ENCODE measurements at places on chromosomes 4 and X.

- DNase-seq = no peak
These were observed 9.5 kb downstream of the GNRHR start for GRCh38 chr4:67744561-67745283.

DNA sequence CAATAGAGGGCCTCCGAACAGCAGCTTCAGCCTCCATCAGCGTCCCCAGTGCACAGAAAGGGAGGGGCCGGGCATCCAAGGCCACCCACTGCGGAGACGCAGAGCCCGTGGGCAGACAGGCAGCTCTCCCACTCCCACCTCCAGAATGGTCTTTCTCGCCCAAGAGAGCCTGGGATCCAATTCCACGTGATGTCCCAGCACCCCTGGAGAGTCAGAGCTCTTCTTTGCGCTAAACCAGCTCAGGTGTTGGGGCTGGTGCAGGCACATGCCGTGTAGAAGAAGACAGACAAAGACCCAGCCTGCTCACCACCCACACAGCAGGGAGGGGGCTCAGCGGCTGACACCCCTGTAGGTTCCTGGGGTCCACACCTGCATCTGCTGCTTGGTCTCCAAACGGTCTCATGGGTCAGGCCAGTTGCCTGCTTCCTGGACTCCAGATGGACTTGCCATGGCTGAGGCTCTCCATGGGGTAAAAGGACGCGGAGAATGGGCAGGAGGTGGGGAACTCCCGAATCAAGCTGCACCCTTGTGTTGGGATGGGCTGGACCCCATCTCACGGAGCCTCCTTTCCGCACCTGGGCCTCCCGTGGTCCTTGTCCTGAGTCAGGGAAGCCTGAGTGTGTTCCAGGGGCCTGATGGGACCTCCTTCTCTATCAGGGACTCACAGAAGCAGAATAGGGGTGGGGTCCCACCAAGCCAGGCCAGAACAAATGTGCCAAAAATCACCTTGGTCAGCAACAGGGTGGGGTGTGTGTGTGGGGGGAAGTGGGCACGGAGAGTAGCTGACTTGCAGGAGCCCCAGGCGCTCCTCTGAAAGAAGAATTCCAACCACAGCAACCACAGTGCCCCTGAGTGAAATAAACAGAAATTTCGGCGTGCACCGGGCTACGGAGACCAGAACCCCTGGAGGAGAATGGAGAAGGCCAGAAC, 11.6 kb upstream of the ASMTL start:
- no peak for DNase-seq

GRCh38 chrX:103774070-103774642, 2.5 kb upstream of the PLP1 start:
- peak; percentile 71 for DNase-seq

DNA sequence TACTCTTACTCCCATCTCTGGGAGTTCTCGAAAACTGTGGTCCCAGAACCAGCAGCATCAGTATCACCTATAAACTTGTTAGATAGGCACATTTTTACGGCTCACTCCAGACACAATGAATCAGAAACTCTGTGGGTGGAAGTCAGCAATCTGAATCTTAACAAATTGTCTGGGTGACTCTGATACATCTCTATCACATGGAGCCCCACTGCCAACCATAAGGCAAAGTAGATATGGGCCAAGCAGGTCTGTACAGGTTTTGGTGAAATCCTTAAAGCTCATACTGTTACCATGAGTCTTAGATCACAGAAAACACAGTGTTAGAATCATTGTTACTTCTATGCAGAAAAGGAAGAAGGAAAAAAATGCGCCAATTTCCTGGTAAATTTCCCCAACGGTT, 122.5 kb upstream of the HCCS start:
- no peak for DNase-seq

DNA sequence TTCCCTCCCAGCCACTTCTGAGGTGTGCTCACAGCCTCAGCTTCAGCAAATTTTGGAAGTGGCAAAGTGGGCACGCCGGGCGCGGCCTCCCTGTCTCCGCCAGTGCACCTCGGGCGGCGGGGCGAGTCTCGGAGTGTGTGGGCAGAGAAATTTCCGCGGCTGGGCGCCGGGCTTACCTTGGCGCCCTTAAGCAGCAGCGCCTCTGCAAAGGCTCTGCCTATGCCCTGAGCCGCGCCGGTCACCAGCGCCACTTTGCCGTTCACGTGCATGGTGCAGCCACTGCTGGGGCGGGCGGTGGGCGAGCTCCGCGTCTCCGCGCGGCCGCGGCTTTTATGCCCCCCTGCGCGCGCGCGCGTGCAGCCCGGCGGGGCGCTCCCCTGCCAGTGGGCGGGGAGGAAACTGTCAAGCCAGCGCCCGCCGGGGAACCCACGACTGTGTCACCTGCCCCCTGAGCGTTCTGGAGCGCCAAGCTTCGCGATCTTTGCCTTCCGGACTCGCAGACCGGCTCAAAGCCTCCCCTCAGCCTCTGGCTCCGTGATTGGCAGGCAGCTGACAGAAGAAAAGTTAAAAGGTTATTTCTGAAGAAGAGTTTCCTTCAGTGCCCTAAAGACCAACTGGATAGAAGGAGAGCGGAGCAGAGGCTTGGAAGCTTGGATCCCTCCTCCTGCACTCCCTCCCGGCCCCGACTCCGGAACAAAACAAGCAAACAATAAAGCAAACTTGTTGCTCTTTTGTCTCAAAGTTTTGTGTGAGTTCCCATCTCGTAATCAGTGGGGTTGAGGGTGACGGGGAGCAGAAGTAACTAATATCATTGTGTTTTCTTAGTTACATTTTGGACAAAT, at the start of gene HPGD:
HPGD (minus strand) TSS at position 306 of the 842 bp plus-strand sequence; CDS start at position 269, 37 bp downstream.
- peak; percentile 70 for DNase-seq

DNA sequence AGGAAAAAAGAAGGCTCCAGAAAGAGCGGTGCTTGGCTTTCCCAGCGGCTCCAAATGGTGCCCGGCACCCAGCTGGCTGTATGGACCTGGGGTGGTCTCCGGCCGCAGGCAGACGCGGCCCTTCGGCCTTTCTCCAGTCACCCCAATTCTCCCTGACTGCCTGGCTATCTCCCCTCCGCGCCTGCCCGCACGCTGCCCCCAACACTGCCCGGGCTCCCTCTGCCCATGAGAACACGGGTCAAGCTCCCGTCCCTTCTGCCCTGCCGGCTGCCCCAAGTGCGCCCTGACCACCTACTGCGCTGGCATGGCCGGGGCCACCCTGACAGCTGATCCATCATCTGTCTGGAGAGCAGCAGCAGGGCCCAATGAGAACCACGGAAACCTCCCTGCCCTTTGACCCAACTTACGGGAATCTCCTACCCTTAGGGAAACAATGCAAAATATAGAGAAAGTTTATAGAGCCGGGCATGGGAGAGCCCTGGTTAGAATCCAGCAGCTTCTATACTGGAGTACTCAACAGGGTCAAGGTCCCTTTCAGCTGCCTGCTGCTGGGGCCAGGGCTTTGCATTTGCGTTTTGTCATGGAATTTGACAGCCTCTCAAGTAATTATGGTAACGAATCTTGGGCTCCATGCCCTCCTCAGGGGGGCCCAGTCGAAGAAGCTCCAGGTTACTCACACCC, 1.2 kb upstream of the FAM3A start:
- peak; percentile 32 for DNase-seq

- no peak for DNase-seq
These were observed 3.2 kb downstream of the RGS12 start for GRCh38 chr4:3295837-3296624.

GRCh38 chrX:53283099-53283498, 1.7 kb upstream of the IQSEC2 start:
- DNase-seq = no peak

GRCh38 chrX:103061486-103061885, 2.5 kb downstream of the BEX1 start:
- DNase-seq = peak; percentile 71

GRCh38 chr4:170990989-170991589, 822.1 kb upstream of the GALNTL6 start:
- DNase-seq = peak; percentile 73

- no peak for DNase-seq
These were observed 73.9 kb downstream of the KDR start for GRCh38 chr4:55051532-55051931.

- DNase-seq = peak; percentile 3
These were observed 129.4 kb upstream of the ACSL4 start for GRCh38 chrX:109862433-109862832.

GRCh38 chrX:123600181-123600580, 132.7 kb downstream of the THOC2 start:
- no peak for DNase-seq

- no peak for DNase-seq
These were observed 50.4 kb downstream of the MID1 start for GRCh38 chrX:10569946-10570345.

DNA sequence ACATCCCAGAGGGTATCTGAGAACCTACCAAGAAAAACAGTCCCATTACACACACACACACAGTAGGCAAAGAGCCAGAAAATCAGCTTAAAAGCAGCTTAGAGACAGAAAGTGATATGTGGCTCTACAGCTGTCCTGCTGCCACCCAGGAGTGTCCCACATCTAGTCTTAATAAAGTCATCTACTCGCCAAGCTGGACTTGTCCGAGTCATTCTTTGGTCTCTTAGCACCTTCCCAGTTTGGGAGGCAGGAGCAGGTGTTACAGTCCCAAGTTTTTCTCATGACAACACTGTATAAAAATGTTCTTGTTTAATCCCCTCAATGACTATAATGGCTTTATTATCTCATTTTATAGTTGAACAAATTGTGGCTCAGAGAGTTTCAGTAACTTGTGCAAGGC, 252.5 kb upstream of the CASK start:
- DNase-seq = no peak

GRCh38 chr4:14452001-14452400, 550.3 kb upstream of the CPEB2 start:
- DNase-seq = no peak

DNA sequence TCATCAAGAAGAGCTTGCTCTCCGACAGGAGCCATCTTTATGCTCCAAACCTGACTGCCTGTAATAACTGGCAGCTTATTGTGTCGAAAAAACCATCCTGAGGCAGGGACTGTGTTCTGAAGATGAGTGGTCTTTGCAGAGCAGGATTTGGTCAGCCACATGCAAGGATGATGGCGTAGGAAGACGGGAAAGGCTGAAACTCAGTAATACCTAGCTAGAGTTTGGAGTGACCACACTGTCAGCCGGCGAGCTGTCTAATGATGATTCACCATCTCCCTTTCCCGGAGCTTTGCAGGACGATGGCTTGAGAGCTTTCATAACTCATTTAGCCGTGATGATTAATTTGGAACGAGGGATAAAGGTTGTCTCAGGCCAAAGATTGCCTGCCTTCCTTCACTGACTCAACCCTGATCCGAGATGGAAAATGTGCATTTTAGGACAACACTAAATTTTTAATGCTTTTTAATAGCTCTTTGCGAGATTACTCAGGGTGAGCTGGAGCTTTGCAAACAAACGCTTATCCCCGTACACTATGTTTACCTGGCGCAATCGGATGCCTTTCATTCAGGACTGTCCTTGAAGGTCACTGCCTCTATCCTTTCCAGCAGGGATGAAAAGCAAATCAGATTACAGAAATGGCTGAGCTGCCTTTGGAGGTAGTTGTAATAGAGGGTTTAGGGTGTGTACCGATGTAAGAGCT, 288.5 kb downstream of the ASMT start:
- no peak for DNase-seq

DNA sequence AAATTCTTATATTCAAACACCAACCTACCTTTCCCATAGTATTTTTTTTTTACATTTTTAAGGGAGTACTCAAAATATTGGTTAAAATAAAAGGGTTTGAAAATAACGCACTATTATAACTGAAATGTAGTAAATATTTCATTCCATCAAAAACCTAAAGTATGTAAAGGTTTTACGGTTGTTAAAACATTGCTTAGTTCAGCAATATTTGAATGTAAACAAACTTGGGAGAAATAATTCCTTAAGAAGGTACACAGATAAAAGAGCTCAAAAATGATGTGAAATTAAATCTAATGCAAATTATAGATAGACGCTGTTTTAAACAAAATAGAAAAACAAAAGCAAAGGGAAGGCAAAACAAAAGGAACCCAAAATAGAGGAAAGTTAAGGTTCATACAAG, 1476.9 kb downstream of the PCDH18 start:
- no peak for DNase-seq

- no peak for DNase-seq
These were observed 65.9 kb downstream of the SRPX start for GRCh38 chrX:38154818-38155217.

DNA sequence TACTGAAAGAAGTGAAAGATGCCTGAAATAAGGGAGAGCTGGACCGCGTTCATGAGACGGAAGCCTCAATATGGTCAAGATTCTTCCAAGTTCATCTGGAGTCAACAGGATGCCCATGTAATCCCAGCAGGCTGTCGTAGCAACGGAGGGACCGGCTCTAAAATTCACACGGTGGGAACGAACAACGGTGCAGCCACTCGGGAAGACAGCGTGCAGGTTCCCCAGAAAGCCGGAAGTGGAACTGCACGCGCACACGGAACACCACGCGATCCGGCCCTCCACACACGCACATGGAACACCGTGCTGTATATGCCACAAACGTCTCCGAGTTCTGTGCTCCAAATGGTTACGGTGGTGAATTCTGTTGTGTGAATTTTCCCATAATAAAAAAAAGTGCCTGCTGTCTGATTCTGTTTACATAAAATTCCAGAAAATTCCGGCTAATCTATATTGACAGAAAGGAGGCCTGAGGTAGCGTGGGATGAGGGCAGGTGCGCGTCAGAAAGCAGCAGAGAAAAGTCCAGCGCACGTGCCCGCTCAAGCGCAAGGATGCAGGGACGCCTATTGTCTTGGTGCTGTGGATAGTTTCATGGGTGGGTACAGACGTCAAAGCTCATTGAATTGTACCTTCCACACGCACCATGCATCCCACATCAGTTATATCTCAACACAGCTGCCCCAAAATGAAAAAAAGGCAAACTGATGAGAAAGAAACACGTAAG, 31.2 kb downstream of the PPP2R3B start:
- DNase-seq = no peak

DNA sequence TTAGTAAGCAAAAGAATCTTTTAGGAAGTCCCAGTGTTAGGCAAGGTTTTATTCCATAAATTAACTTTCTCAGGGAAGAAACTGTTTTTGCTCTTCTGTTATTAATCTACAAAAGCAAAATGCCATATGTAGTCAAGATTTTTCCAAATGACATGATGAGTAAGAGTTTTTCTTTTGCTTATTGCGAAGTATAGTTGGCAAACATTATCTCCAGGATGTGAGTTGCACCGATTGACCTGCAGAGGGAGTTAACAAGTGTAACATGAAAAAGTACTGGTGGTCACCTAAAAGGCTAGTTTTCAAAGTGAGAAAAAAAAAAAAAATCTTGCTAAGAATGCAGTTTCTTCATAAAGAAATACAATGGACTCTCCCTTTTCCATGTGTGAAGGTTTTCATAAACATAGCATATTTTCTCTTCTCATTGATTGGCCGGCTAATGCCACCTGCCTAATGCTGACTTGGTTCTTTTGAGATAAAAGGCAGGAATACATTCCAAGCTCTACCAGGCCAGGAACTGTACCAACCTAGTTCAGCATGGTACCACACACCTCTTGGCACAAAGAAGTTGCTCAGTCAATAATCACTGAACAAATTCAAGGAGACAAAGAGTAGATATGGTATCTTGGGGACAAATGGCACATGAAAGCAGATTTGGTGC, 100.2 kb downstream of the LNX1 start:
- peak; percentile 60 for DNase-seq

GRCh38 chrX:53716328-53717088, 30.0 kb upstream of the HUWE1 start:
- no peak for DNase-seq

GRCh38 chrX:6849716-6850414, 297.6 kb upstream of the STS start:
- no peak for DNase-seq
